ENCODE measurements at places on chromosomes 3 and 15.

DNA sequence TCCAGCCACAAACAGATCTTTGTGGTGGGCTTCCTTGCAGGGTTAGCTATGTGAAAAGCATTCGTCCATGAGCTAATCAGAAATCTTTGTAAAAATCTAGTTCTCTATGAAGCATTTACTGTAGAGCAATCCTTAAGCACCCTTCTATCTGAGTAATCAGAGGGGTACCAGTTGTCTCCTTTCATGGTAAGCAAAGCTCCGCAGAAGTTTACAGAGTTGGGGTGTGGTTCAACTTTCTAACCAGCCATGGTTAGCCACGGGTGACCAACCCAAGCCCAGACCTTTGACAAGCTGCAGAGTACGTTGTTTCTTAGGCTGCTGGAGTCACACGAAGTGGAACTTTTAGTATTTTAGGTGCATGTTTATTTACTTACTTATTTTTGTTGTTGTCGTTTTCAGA is 77.4 kb downstream of the FLNB start:
- no peak for DNase-seq

GRCh38 chr3:81339040-81339845 is 422.2 kb downstream of the GBE1 start:
- no peak for DNase-seq

DNA sequence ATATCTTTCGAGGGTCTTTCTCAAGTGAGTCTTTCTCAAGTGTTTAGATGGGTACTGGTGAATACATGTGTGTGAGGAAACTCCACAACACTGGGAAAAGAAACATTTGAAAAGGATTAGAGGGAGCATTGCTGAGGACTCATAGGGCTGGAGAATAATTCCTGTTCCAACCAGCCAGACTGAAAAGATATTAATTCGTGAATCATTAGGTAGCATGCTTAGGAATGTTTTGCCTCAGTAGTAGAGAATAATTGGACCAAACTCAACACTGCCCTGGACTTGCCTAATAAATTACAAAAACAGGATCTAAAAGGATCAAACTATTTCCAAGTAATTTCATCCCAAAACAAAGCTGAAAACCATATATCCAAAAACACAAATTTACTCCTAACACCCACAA is 17.3 kb downstream of the PP2D1 start:
- DNase-seq, result no peak

DNA sequence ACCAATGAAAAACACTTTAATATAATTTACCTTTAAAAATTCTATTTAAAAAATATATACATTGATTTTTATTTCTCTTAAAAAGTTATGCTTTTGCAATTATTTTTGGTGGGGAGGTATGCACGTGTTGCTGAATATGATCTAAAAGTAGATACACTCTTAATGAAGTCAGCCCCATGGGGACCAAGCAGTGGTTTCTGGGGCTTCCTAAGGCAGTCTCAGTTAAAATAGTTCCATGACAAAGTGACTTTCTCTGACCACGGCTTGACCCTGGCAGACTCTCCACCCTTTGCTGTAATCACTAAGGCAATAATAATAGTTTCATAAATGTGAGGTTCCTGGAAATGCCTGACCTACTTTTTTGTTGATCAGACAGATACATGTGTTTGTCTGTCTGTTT is 50.4 kb downstream of the CCR4 start:
- no peak for DNase-seq

DNA sequence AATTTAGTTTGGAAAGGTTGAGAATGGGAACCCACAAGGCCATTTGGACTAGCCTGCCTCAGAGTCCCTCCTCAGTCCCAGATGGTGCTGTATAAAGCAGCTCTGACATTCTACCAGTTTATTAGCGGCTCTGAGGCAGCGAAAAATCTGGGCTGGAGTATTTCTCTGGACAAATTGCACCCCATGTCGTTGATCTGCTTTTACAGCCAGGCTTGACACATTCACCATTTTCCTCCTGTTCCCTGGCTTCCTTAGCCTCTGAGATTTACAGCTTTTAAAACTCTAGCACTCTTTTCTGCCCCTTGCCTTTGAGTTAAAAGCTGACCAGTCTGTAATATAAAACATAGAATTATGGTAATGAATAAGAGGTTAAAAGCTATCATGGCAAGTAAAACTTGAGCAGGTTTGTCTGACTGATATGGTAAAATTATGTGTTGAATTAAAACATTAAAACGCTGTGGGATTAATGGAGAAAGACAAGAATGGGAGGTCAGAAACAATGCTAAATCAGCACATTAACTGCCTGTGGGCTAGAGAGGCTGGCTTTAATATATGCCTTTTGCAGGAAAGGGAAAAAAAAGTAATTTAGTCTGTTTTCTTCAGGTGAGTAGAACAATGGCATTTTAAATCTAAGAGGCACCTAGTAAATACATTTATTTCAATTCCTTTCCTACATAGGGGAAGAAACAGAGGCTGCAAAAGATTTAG is 131.2 kb downstream of the MCTP2 start:
- DNase-seq, result no peak

- DNase-seq, result no peak
Observed at GRCh38 chr15:42549741-42550392, 1.2 kb downstream of the HAUS2 start.

- DNase-seq, result no peak
Observed at GRCh38 chr3:183586477-183586876, 31.0 kb upstream of the KLHL6 start.

DNA sequence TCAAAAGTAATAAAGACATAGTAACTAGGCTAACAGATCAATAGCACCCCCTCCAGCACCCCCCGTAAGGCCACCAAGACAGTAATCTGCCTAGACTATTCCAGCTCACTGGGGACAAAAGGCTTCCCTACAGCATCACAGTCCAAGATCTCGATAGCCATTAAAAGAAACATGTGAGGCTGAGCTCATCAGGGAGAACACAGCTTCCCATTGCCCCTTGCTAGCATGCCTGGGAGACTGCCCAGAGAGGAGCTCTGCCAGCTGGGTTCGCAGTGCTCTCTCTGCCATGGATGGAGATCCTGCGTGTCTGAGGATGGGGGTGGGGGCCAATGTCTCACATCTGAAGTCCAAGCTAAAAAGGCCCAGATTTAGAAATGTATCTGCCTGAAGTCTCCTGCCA is 17.8 kb downstream of the LRIG1 start:
- DNase-seq, result peak; percentile 75

DNA sequence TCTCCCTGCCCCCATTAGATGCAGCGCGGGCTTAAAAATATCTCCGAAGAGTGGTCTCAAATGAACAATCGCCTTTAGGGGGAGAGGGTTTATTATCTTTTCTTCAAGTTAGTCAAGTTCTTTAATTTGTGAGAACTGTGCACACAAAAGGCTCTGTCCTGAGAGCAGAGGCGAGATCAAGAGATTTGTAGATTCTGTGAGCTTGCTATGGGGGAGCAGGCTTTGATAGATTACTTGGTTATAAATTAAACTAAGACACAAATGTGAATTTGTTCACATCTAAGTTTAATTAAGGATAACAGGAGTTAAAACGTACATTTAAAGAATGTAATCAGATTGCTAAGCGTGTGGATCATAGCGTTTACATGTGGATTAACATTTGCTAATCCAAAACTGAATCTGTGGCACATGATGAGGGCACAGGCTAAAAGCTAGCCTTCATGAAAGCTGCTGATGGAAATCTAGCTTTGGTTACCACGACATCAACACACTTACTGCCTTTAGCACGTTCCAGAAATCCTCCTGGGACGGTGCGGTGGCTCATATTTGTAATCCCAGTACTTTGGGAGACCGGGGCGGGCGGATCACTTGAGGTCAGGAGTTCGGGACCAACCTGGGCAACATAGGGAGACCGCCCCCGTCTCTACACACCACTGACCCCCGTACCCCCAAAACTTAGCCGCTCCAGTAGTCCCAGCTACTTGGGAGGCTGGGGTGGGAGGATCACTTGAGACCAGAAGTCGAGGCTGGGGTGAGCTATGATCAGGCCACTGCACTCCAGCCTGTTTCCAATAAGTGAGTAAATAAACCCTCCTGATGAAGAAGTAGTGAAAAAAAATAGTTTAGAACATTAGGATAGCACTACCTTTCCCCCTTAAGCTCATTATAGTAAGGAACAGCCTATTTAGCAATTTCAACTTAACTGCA is 1.0 kb upstream of the PRTG start:
- no peak for DNase-seq

GRCh38 chr15:50066202-50066601 is 52.8 kb downstream of the ATP8B4 start:
- no peak for DNase-seq

GRCh38 chr15:73530649-73531048 is 87.7 kb downstream of the REC114 start:
- DNase-seq, result no peak

DNA sequence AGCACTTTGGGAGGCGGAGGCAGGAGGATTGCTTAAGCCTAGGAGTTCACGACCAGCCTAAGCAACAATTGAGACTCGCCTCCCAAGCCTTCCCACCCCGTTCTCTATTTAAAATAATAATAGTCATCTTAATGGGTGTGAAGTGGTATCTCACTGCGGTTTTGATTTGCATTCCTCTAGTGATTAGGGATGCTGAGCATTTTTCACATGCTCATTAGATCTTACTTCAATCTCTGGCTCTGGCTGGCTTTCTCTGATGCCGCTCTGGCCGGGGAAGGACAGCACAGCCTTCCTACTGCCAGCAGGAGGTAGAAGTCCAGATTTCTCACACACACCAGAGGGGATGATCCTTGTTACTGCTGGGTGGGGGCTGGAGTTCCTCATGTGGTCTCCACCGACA is 7.4 kb upstream of the EIF4A2 start:
- no peak for DNase-seq

DNA sequence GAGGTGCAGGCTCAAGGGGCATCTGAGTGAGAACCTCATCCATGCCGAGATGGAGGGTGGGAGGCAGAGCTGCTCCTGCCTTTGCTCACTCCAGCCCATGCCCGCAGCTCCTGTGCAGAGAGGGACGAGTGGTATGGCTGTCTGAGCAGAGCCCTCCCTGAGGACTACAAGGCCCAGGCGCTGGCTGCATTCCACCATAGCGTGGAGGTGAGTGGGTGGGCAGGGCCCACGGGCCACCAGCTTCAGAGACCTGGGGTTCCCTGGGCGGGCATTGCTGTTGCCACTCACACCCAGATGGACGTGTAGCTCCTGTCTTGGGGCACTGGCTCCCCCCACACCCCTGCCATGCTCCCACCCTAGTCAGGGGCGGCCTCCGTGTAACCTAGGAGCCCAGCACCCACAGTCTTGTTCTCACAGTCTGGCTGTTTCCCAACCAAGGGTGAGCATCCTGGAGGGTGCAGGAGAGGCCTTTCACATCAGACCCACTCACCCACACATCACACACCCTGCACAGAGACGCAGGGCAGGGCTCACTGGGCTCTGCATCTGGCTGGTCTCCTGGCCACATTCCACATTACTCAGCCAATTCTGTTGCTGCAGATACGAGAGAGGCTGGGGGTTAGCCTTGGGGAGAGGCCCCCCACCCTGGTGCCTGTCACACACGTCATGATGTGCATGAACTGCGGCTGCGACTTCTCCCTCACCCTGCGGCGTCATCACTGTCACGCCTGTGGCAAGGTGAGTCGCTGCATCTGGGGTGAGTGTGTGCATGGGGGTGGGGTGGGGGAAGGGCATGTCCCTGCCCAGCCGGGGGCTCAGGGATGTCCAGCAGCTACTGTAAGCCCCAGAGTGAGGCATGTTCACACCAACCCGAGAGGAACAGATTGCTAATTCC is 25.3 kb upstream of the NR2C2 start:
- no peak for DNase-seq

DNA sequence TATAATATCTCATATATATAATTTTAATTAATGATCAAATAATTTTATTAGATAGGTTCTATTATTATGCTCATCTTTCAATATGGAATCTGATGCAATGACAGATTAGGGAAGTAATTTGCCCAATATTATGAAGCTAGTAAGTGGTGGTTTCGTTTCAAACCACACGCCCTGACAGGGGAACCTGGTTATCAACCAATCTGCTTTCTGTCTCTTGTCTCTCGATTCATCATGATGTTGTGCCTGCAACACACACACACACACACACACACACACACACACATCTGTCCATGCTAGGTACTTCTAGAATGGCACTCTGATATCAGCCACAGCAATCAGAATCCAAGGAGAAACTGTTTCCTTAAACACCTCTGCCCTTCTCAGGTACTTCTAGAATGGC is 128.4 kb downstream of the ZBBX start:
- DNase-seq, result no peak

- DNase-seq, result no peak
Observed at GRCh38 chr3:68706536-68706935, 225.8 kb downstream of the TAFA4 start.

DNA sequence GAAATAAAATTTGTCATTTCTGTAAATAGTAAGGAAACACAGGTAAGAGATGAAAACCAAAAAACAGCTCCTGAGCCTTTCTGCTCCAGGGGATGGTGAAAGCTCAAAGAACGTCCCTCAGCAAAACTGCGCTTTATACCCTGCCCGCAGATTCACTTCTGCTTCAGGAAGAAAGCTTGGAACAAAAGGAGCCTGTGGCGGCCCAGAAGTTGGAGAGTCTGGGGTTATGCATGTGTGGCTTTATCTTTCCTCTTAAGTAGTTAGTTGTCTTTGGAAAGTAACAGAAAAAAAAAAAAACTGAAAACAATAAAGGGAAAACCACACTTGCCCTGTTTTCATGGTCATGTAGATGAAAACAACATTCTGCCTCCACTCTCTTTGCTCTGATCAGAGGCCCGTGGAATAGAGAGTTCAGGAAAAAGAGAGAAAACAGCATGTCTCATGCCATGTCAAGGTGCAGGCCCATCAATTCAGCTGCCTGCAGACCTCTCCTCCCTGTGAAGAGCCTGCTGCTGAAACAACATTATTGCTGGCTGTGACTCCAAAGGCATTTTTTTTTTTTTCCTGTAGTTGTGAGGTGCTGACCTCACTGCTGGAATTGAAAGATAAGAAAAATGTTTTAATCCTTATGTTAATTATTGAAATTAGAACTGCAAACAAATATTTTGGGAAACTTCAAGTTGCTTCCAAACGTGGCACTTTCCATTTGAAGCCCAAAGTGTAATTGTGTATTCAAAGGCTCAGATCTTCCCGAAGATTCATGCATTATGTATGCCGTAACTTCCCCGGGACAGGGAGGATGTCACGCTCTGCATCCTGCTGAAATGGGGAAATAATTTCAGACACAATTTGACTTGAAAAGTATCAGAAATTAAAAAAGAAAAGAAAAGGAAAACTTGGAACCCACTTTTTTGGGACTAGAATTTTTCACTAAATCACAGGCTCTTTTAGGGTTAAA is 108.4 kb upstream of the ZNF385D start:
- no peak for DNase-seq

- DNase-seq, result no peak
Observed at GRCh38 chr3:181564222-181564621, 147.5 kb upstream of the SOX2 start.

DNA sequence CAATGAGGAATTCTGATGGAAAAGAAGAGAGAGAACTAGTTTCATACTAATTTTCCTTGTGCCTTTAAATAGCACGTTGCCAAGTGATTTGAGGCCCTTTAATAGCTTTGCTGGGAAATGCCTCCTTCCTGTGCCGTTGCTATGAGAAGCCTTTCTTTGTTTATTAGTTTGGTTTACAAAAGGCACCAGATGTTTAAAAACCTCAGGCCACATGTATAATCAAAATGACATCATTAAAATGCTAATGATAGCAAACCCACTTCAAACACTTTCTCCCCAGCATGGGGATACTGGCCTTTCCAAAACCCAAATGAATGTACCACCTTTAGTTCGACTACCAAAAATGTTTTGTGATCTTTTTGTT is 50.0 kb upstream of the TBC1D23 start:
- DNase-seq, result peak; percentile 14
